ENCODE measurements at places on chromosomes 5 and 9.

DNA sequence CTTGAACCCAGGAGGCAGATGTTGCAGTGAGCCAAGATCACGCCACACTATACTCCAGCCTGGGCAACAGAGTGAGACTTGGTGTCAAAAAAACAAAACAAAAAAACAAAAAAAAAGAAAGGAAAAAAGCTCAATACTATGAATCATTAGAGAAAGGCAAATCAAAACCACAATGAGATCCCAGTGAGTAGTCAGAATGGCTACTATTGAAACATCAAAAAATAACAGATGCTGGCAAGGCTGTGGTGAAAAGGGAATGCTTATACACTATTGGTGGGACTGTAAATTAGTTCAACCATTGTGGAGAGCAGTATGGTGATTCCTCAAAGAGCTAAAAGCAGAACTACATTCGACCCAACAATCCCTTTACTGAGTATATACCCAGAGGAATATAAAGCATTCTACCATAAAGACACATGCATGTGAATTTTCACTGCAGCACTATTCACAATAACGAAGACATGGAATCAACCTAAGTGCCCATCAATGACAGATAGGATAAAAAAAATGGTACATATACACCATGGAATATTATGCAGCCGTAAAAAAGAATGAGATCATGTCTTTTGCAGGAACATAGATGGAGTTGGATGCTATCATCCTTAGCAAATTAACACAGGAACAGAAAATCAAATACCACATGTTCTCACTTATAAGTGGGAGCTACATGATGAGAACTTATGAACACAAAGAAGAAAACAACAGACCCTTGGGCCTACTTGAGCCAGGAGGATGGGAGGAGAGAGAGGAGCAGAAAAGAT is 81.9 kb upstream of the ARRDC3 start:
- no peak for DNase-seq

DNA sequence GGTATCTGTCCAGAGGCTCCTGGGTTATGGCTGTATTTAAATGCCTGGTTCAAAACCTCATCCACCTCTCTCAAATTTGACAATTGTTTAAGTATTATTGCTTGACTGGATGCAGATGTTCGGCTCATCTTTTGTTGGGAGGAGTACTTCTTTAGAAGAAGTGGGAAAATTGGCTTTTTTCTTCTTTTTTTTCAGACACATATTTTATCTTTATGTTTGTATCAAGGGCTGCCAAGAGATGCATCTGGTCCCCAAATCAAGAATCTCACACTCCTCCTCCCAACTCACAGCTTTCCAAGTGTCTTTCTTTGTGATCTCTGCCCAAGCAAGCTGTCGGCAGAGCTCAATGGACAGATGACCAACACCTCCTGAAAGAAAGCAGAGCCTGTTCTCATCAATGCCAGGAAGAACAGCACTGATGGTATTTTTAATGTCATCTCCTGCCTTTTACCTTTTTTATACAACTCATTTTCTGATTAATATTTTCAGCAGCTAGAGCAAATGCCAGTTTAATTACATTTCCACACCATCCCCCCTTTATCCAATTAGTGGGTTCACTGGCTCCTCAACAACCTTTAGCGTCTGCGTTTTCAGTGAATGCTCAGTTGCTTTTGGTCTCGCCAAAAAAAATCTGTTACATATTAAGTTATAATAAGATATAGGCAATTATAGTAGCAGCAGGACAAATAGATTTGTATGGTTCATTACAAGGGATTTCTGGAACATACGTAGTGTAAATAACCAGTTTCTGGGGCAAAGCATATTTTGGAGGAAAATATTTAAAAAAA is 110.3 kb upstream of the SLIT3 start:
- DNase-seq: no peak

DNA sequence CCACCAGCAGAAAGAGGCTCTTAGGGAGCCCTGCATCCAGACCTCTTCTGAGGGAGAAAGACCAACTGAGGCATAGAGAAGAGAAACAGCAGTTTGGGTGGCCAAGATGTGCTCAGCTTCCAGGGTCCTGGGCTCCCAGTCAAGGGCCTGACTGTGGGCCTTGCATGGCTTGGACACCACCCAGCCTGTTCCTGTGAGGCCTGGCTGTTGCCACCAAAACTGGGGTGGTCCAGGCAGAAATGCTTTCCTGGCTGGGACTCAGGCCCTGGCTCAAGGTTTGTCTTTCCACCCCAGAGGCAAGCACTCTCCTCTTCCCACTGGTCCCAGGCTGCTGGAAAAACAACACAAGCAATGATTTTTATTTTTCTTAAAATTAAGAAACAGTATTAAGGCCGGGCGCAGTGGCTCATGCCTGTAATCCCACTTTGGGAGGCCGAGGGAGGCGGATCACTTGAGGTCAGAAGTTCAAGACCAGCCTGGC is 13.3 kb downstream of the MYOZ3 start:
- no peak for DNase-seq

DNA sequence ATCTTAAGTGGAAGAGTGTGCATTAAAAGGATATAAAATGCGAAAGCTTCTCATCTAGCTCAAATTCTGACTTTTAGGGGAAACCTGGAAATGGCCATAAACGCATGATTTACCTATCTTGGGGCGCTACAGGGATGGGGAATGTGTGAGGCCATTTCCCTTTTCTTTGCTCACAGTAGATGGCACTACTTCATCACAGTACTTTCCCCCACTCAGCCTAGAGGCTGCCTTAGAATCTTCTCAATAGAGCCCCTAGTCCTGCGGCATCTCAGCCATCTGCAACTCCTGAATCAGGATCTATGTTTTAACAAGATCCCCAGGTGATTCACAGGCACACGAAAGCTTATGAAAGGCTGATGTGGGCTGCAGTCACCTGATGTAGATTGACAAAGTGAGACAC is 110.8 kb downstream of the LHFPL2 start:
- no peak for DNase-seq

DNA sequence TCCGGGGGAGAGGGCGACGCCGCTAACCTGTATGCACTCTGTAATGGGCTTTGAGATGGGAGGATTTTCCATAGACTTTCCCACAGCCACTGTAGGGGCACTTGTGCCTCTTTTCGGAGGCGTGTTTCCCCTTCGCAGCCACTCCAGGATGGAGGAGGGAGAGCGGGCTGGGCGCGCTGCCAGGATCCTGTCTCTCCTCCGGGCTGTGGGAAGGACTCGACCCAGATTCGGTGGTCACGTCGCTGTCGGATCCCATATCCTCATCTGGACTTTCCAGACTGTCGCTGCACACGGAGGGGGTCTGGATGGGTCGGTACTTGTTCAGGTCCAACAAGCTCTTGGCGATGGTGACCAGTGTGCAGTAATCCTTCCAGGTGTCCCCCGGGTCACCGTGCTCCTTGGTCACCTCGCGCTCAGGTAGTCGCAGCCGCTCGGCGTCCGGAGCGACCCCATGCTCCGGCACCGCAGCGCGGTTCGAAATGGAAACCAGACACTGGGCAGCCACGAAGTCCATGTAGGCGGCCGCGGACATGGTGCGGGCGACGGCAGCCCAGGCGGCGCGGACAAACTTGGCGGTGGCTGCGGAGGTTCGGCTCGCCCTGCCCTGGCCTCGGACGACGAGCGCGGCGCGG is 1.5 kb downstream of the KLF9 start:
- DNase-seq: peak; percentile 44

GRCh38 chr9:68720656-68721313 is 15.7 kb downstream of the PIP5K1B start:
- no peak for DNase-seq

- no peak for DNase-seq
These were observed 158.6 kb downstream of the GHR start for GRCh38 chr5:42581845-42582244.

GRCh38 chr5:179167871-179168451 is 107.8 kb downstream of the ZNF354C start:
- DNase-seq: no peak

- no peak for DNase-seq
These were observed 276.2 kb upstream of the SLC24A2 start for GRCh38 chr9:20065046-20065445.

DNA sequence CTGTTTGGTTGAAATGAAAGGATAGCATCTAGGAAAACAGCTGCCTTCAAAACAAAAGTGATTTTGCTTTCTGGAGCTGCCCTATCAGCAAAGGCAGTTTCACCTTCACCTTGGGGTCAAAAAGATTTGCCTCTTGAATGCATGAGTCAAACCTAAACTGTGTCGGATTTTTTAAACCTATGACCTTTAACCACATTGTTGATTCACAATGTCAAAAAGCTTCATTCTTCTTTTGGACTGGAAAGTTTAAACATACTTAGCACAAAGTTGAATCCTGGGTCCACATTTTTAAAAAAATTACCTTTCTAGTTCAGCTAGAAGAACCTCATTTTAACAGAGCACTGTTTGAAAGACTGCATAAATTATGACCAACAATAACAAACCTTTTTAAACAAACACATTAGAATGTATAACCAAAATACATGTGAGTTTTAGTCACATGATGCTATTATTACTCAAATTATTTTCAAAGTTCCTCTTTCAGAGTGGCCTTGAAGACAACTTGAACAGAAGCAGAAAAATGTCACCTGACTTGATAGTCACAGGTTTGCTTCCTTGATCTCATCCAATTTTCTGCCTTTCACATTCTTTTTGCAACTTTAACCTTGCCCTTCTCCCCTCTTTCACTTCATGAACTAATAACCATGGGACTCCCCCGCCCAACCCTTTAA is 109.7 kb upstream of the LHFPL2 start:
- no peak for DNase-seq

GRCh38 chr5:38845526-38846378 is at the start of gene OSMR:
Gene OSMR (plus strand): TSS chr5:38846012. CDS start chr5:38869045, 23,033 bp downstream.
- no peak for DNase-seq

- no peak for DNase-seq
These were observed 789.3 kb downstream of the SEMA5A start for GRCh38 chr5:8756498-8757084.

- DNase-seq: no peak
These were observed 1.1 kb downstream of the BAG1 start for GRCh38 chr9:33263131-33264002.

DNA sequence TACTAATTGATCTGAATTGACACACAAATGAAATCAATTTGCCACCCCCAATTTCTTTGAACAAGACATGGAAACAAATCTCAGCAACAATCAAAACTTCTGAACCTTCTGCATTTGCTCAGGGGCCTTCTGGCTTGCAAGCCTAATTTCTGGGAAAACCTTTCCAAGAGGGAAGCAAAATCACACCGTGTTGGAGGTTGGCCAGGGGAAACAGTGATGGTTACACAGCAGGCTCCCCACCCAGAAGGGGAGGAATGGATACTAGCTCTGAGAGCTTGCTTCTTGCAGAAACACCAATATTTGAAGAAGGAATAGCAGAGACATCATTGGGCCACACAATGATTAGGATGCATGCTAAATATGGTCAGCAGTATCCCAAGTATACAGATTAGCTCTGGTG is 488.6 kb upstream of the TRPC7 start:
- DNase-seq: no peak

DNA sequence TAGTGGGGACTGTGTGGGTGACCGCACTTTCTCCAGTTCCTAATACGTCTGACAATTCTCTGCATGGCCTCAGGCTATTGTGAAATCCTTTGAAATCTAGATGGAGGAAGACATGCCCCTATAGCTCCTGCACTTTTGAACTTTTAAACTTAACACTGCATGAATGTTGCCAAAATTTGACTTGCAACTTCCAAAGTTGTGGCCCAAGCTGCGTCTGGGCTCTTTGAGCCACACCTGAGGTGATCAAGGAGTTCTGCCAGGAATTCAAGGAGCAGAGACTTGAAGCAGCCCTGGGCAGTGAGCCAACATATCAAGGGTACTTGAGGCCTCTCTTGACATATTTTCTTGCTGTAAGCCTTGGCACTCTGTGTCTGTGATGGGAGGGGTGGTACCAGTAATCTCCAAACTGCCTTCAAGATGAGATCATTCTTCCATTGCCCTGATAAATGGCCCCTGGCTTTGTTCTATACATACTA is 1336.1 kb upstream of the CDH9 start:
- DNase-seq: no peak

- no peak for DNase-seq
These were observed 16.3 kb downstream of the MAPKAP1 start for GRCh38 chr9:125690679-125691078.

- DNase-seq: no peak
These were observed 121.1 kb downstream of the NUDT12 start for GRCh38 chr5:103441523-103441922.
